Natural killer cell (primary cell): ENCODE measurements at places on chromosomes 13 and 19.
A peak's percentile ranks its signal among the peaks of the same experiment; 100 is the strongest.

- no peak for DNase-seq
Observed at GRCh38 chr19:3708207-3708931, at the start of gene TJP3. Gene TJP3, plus strand, starts transcription at chr19:3708384. Its CDS starts 20,049 bp downstream, at chr19:3728433.

- DNase-seq: peak; percentile 70
Observed at GRCh38 chr13:23695711-23696464, 125.7 kb downstream of the TNFRSF19 start.

DNA sequence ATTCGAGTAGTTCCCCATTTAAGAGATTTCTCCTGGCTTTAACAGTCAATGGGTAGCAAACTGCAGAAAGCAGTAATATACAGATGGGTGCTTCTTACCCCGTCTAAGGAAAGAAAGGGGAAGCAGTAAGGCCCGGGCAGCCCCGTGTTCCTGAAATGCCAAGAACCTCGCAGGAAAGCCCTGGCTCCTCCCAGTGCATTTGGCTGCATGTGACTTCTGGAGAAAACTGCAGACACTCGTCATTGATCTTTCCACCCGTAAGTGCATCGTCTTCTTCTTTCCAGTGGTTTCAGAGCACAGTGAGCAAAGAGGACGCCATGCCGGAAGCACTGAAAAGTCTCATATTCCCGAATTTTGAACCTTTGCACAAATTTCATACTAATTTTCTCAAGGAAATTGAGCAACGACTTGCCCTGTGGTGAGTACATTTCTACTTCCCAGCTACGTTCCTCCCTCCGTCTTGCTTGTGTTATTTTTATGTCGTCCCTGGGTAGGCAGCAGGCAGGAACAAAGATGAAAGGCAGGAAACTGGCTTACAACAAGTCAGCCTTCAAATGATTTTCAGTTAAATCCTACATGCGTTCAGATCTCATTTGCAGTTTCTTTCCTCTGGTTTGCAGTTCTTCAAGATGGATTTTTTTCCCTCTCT, 165.2 kb downstream of the STK24 start:
- DNase-seq: peak; percentile 35

DNA sequence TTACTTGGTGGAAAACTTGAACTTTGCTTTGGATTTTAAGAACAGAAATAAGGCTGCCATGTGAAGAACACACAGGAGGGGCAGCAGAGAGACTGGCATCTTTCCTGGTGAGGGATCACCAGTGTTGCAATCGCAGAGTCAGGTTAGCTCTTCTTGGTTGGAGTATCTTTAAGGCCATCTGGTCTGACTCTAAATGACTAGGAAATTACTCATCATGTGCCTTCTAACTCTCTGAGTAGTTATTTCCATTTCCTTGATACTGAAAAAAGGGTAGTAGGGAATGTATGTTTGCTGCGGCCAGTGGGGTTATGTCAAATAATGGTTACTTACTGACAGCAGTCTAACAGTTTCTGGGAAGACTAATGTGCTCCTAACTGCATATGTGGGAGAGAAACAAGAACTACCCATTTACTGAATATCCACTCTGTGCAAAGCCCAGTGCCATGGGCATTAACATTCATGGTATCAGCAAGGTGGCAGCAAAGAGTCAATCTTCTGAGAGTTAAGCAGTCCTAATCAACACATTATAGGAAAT, 122.1 kb downstream of the COG6 start:
- DNase-seq: peak; percentile 60

DNA sequence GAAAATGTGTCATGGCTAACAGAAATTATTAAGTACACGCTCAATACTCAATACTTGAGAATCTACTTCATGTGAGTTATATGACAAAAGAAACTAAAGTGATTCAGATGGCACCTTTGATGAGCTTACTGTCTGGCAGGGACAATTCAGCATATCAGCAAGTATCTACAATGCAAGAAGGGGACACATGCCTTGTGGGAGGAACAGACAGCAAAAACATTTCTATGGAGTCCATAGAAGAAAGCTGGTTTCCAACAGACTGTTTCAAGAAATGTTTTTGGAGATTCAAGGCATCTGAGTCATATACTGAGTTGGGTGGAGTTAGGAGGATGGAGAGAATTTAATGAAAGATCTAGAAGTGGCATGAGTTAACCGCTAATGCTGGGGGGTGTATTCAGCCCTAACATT, 54.7 kb downstream of the MBNL2 start:
- no peak for DNase-seq

DNA sequence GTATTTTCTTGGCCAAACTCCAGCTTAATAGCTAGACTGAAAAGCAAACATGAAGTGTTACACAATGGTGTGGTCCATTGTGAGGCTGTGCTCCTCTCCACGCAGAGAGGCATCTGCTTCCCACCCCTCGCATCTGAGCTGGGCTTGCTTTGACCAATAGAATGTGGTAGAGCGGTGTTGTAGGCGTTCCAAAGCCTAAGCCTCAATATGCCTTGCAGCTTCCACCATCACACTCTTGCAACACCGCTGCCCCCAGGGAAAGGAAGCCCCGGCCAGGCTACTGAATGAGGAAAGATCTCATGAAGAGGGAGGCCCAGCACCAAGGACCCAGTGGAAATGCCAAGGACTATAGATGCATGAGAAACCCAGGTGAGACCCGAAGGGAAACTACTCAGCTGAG, 9.4 kb downstream of the FLT1 start:
- no peak for DNase-seq

- DNase-seq: no peak
Observed at GRCh38 chr13:111093136-111093535, 22.0 kb upstream of the ARHGEF7 start.

DNA sequence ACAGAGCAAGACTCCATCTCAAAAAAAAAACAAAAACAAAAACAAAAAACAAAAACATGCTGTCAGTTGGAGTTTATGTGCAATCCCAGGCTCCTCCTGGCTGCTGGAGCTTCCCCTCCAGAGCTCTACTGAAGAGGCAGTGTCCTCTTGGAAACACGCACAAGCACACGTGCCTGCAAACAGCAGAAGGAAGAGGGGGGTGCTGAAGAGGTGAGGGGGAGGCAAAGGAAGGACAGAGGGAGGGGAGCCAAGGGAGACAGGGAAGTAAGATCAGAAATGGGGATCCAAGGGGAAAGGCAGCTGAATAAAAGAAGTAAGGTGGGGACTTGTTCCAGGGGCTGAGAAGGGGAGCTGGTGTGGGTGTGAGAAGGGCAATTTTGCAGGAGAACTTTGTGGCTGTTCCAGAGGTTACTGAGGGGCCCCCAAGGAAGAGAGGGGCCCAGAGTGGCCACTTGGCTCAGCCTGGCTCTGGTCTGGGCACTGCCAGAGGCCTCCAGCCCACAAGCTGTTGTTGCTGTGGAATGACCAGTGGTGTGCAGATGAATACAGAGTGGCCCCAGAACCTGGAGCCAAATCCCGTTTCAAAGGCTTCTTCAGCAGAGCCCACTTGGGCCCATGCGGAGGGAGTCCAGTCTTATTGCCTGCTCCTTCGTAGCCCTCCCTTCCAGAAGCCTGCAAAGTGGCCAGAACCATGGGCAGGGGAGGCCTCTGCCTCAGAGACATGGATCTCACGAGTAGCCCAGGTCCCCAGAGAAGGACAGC, 34.4 kb downstream of the LYL1 start:
- DNase-seq: no peak

DNA sequence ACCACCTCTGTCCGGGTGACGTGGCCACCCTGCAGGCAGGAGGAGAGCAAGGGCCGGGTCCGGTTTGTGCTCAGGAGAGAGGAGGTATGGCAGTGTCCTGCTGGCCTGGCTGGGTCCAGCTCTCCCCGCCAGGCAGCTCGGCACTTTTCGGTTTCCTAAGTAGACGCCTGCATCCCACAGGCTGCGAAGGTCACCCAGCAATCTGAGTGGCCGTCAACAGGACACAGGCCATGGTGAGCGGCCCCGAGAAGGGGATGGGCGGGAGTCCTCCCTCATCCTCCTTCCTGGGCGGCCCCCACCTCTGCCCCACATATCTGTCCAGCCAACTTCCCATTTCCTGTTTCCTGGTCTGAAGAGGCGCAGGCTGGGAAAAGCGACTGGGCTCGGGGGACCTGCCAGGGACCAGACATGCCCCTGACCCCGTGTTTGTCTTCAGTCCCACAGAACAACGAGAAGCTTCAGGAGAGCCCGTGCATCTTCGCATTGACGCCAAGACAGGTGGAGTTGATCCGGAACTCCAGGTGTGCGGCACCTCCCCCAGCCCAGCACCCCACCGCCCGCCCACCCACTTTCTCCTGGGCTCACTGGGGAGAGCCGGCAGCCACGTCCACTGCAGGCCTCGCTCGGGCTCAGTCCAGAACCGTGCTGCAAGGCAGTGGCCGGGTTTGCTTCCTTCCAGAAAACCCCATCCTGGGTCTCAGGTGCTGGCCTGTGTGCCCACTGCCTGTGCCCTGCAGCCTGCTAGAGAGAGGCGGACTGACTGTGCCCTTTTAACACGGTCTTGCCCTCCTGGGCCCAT, 16.3 kb downstream of the PIAS4 start:
- DNase-seq: no peak

- DNase-seq: no peak
Observed at GRCh38 chr19:5018224-5019015, 49.5 kb downstream of the KDM4B start.

DNA sequence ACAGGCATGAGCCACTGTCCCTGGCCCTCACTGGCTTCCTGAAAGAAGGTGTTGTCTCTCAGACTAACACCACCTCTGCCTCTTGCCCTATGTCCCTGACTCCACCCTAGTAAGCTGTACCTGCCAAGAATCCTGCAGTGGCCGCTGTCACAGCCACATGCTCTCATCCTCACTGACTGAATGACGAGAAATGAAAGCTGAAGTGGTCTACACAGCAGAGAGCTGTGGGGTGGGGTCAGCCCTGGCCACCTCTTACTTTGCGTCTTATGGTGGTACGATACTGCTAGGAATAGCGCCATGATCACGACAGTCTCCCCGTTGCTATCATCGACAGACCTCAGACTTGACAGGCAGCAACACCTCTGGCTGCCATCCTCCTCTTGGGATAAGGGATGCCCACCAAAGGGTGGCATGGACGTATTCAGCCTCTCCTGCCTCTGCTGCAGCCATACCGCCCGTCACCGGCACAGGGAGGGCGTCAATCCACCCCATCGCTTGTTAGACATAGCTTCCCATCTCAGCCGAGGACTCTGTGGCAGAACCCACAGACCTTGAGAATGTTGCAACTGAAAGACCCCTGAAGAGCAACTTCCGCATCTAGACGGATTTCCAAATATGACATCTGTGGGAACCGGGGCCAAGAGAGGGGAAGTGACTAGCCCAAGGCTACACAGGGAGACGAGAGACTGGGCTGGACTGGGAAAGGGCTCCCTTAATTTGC, 809 bp downstream of the MYO1F start:
- no peak for DNase-seq

DNA sequence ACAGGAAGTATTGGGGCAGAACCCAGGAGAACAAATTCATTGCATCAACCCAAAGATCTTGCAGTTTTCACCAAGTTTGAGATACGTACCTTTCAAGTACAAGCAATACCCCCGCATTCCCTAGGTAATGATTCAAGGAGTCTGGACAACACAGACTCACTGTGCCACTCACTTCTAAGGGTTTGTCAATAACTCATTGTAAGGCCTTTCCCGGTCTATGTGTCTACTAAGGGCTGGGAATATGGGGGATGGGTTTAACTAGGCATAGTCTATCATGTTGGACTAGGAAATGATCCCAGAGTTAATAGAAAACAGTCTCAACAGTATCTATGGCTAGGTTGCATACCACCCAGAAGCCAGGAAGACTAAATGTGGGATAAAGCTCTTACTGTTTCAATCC, 8.3 kb upstream of the ITM2B start:
- no peak for DNase-seq

DNA sequence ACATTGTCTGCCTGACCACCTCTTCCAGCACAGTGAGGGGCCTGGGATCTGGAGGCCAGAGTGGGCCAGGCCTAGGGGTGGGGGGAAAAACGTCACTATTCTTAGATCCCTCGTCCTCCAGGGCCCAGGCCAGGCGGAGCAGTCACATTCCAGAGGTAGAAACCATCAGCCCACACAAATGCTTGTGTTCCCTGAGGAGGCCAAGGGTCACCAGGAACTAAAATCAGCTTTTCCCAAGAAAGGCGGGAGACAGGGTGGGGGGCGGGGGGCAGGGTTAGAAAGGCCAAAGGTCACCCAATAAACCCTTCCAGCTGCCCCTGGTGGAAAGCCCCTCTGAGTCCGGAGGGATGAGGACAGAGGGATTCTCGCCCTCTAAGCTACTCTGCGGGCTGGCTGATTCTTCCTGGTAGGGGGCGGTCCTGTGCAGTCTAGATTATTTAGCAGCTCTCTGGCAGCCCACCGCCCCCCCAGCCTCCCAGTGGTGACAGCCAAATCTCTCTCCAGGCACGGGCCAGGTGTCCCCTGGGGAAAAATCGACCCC, 23.5 kb upstream of the CCL25 start:
- DNase-seq: no peak

DNA sequence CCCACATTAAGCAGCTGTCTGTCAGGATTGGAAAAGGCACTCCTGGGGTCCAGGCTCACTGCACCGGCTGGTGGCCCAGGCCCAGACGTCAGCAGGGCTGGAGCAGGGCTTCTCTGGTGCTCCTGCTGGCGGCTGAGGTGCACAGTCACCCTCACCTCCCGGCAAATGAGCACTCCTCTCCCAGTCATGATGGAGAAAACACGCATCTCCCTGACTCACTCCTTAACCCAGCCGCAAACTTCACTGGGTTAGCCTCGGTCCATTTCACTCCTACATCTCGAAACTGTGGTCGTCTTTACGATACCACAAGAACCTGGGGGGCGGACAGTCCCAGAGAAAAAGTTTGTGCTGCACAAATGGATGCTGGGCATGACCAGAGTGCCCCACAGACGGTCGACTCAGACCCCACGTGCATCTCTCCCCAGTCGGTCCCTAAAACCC, 3.3 kb upstream of the RASA3 start:
- DNase-seq: no peak

- no peak for DNase-seq
Observed at GRCh38 chr13:29502391-29503008, 93.0 kb downstream of the SLC7A1 start.

GRCh38 chr13:85367887-85368286, 431.3 kb downstream of the SLITRK6 start:
- no peak for DNase-seq

- no peak for DNase-seq
Observed at GRCh38 chr13:113770937-113771336, 11.9 kb downstream of the TMEM255B start.

DNA sequence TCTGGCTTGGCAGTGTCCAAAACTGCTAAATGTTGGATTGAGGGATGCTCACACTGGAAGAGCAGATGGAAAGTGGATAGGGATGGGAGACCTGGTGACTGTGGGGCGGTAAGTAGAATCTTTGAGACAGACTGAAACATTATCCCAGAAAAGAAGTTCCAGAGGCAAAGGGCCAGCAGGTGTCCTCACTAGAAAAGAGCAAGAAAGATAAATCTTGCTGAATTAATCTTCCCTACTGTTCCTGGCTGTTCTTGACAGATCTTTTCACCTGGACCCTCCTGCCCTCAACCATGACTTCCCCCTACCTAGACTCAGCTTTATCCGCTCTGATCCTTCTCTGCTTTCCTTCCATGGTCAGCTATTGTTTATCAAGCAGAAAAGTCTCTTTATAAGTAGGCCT, 35.0 kb upstream of the FRY start:
- no peak for DNase-seq
